DMS79 treated with DMSO at 0.1 percent for 48 hours (cell line): ENCODE measurements at places on chromosomes 2 and 18.

DNA sequence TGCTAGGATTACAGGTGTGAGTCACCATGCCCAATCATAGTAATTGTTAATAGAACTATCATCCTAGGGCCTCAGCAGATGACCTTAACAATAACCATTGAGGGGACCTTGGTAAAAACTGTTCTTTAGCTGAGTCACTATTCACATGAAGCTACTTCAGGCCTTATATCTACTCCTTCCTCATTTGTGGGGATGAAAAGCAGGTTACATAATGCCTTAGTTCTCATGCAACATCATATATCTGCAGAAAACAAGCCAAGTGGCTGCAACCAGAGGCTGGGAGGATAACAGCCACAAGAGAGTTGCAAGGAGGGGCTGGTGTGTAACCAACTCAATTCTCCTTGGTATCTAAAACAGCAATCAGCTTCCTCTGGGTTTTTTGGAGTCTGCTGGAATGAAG, 445.4 kb downstream of the NBAS start:
- no peak for DNase-seq

GRCh38 chr18:75105551-75106254, 103.2 kb downstream of the PTGR3 start:
- DNase-seq: no peak

DNA sequence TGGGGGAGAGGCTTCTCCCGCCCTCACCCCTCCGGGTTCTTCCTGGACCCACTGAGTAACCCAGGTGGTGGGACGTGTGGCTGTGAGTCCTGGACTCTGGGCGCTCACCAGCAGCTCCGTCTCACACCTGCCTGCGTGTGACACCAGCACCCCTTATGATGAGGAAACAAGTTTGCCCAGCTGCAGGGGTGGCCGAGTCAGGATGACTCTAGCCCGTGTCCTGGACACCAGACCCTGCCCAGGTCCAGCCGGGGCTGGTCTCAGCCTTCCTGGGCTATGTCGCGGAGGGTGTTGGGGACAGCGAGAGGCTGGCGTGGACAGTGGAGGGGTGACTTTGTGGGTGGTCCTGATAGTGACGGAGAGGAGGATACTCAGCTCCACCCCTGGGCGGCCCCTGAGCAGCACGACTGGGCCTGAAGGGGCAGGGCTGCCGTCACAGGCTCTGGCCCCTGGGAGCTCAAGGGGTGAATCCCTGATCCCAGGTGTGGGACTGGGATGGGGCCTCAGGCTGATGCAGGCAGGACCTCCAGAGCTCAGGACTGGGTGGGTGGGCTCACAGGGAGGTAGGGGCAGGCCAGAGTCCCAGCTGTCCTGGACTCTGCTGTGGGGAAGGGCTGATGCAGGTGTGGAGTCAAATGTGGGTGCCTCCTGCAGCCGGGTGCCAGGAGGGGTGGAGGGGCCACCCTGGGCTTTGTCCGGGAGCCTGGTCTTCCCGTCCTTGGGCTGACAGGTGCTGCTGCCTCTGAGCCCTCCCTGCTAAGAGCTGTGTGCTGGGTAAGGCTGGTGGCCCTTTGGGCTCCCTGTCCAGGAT, 3.7 kb downstream of the GPR35 start:
- DNase-seq: no peak

DNA sequence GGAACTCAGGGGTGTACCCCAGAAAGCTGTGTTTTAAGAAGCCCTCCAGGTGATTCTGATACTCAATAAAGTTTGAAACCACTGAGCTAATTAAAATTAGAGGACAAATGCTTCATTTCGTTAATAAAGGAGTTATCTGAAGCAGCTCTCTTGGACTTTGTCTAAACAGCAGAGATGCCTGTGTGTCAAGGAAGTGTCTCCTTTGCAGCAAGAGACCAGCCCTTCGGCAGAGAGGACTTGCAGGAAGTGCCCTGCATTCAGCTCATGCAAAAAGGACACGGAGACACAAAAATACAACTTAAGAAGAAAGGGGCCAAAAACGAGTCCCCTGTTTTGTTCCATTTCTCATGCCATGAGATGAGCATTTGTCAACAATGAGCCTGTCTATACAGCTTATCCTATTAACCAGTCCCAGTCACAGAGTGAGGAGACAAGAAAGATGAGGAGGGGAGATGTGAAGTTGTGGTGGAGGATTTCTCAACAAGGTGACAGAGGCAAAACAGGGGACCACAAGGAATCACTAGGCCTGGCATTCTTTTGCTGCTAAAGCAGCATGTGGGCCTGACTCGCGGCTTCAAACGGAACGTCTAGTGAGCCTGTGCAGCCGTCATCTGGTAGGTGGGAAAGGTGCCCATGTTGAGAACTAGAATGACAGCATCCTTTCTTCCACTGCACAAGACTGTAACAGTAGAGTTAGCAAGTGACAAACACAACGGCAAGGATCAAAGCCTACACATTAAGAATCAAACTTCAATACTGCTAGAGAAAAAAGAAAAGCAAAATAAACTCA, 152.3 kb downstream of the ANTXR1 start:
- no peak for DNase-seq

DNA sequence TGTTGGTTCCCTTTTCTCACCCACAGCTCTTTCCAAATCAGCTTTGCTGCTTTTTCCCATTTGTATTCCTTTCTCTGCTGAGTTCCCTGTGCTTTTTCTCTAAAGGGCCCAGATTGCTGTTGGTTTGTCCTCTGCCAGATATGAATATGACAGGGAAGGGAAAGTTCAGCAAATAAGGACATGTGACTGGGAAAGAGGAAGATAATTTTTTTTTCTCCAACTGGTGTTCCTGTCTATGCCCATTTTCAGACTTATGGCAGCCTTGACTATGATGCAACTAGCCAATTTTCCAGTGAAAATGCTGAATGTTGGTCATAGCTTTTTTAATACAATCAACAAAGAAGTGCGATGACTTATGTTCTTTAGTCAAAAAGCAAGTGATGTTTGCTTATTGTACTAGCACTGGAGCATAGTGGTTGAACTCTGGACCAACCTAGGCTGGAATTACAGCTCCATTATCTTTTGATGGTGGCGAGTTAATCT, 7.7 kb downstream of the MDH1 start:
- no peak for DNase-seq

DNA sequence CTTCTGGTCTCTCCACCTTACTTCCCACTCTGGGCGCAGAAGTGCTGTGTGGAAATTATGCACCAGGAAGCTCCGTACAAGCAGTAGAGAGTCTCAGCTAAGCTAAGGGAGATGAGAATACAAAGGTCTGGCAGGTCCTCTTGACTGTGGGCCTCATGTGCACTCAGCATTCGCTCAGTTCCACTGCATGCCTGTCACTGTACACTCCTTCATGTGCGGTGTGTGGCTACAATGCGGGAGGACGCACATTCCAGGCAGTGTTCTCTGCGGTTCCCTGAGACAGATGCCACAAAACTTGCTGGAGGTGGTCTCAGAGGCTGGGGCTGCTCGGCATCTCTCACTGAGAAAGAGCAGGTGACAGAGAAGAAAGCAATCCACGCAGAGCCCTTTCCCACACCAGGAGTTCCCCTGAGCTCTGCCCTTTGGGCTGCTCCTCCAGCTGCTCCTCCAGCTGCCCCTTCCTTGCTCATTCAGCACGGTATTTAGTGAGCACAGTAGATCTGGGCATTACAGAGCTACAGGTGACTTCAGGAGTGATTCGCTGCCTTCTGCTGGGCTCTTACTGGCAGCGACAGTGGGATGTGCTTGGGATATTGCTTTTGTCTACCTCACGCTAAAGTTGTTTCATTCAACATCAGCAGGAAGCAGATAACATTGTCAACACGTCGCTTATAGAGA, 176.6 kb downstream of the SH3RF3 start:
- DNase-seq: no peak

DNA sequence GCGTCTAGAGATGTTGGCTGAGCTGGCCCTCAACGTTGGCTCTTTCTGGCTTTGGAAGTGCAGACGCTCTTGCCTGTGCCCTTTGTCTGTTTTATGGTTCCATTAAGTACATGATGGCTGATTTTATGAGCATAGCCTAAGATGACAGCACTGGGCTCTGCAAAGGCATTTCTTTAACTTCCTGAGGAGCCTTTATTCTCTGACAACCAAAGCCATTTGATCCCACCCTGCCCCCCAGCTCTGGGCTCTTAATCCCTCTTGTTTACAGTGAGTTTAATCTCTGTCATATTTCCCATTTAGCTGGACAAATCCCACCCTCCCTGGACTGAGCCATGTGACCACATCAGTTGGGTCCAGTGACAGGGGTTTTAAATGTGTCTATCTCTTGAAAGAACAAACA, 195.9 kb downstream of the ACKR3 start:
- no peak for DNase-seq

DNA sequence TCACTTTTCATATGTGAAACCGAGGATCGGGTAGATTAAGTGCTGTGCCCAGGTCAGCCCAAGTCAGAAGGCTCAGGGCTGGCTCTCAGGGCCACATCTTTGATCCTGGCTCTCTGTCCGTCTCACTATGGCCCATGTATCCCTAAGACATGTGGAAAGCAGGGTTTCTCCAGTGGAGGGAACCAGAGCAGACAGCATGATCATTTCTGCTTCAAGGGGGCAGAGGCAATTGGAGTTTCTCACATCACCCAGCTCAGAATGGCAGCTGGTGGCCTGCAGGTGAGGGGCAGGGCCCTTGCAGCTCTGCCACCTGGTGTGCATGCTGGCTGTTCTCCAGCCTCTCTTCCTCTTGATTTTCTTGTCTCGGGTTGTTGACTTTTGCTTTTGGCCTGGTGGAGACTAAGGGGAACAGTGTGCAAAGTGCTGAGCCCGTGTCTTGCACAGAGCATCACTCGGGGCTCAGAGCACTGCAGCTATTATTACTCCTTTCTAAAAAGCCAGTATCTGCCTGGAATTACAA, 27.0 kb downstream of the LDLRAD4 start:
- peak; percentile 96 for DNase-seq

DNA sequence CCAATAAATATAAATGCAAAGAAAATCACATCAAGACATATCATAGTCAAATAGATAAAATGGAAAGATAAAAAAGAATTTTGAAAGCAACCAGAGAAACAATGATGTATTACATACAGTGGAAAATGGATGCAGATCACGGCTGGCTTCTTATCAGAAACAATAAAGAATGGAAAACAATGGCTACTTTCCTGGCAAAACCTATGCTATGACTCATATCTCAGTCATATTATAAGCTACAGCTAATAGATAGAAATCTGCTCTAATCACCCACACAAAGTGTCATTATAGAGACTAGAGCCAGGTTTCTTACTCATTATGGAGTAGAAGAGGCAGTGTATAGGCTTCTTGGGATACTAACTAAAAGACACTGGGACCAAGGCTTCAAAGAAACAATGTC, 93.5 kb upstream of the TACR1 start:
- DNase-seq: no peak

GRCh38 chr2:230209422-230210051, 10.2 kb downstream of the SP110 start:
- DNase-seq: no peak

GRCh38 chr2:202636213-202636513, 1.4 kb downstream of the FAM117B start:
- DNase-seq: no peak

DNA sequence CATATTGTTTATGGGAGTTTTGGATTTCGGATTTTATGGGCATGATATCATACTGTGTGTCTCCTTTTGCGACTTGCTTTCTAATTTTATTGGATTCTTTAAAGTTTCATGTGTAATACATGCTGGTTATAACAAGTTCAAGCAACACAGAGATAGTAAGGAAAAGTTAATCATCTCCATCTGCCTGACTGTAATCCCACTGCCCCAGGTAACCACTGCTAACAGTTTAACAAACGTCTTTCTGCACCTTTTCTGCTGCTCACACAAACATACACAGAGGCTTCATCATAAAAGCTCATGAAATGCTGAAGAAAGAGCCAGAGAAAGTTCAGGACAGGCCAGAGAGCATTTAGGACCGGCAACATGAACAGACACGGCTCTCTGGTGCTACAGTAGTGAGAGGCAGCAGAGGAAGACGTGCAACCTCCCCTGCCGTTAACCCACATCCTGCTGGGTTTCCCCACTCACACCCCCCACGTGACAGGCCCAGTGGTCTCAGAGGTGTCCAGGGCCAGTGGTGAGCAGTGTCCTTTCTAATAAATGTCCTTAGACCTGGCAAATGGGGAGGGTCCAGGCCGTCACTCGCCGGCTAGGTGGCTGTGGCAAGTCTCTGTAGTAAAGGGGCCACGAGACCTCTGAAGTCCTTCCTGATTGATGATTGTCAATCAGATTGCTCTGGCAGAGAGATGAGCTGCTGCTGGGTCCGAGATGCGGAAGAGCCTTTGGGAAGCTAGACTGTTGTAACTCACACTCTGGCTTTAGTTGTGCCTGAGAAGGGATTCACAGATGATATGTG, 43.0 kb upstream of the SLC1A4 start:
- DNase-seq: no peak

DNA sequence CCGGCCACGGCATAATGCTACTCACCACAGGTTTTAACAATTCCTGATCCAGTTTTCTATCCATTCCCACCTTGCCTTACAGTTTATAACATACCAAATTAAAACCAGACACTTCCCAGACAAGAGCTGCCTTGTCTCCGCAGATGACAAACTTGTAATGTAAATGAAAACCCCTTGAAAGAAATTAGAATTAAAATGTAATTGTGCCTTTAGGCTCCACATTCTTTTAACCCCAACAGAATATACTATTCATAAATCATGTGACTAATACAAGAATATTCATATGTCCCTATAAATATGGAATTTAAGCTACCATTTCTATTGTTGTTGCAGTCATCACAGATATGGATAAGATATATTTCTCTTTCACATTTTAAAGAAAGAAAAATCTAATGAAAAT, 69.9 kb upstream of the ZBTB14 start:
- no peak for DNase-seq

DNA sequence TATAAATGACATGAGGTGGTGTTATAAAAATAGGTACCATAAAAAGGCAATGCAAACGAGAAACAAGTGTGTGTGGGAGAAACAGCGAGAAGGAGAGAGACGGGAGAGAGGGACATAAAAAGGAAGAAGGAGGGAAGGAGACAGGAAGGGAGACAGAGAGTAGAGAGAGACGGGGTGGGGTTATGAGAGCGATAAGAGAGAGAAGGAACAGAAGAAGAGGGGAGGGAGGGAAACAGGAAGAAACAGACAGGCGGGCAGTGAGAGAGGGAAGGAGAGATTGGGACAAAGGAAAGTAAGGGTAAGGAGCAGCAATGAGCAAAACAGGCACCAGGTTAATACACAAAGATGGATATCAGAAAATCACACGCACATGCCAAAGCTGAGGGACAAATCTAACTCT, 83.7 kb downstream of the TGFA start:
- no peak for DNase-seq

- no peak for DNase-seq
These were observed 69.6 kb upstream of the RTN4 start for GRCh38 chr2:55119711-55120487.

- no peak for DNase-seq
These were observed 13.5 kb upstream of the XDH start for GRCh38 chr2:31428001-31428418.

- no peak for DNase-seq
These were observed 364.5 kb upstream of the CDH2 start for GRCh38 chr18:28541276-28541930.

DNA sequence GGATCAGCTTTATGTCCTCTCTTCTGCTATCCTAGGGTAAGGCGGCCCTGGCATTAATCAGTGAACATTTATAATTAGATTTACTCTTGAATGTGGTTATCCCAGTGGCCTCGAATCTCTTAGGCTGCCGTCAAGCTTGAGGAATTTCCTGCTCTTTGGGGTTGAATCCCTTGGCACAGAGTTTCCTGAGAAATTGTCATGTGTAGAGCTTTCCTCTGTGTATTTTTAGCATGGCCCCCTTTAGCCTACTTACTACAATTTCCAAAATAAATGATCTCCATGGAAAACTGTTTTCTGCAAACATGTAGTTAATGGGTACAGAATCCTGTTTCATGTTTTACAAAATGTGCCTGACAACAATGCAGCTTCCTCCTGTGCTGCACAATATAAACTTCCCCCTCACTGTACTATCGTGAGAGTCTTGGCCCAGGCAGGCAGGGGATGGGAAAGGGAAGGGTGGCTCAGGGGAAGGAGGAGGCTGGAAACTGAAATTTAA, 18.1 kb downstream of the NCAPH start:
- no peak for DNase-seq
